ENCODE measurements at places on chromosomes 4 and X. TPM values are rescaled to one million over a fixed set of nuclear protein-coding genes. Genes with fewer than 3 reads are reported as not detected.

Gene C4orf51
- polyA plus RNA-seq = not detected

Gene IBSP
- not detected for polyA plus RNA-seq

DNA sequence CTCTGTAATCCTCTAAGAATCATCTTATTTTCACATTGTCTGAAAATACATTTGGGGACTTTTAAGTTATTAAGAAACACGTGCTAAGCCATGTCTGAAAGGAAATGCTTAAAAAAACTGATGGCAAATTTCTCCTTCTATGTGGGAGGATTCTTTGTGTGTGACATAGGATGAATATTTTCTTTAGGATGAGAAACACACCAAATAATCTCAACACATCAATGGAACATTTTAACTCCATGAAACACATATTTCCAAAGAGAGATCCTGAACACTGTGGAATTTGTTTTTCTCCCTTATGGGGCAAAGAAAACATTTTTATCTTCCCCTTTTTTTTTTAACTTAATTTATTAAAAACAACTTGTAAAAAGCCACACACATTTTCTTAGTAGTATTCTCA, 153.8 kb upstream of the ANKRD50 start:
- DNase-seq = no peak

- no peak for DNase-seq
Observed at GRCh38 chrX:147957291-147957690, 23.8 kb upstream of the FMR1NB start.

DNA sequence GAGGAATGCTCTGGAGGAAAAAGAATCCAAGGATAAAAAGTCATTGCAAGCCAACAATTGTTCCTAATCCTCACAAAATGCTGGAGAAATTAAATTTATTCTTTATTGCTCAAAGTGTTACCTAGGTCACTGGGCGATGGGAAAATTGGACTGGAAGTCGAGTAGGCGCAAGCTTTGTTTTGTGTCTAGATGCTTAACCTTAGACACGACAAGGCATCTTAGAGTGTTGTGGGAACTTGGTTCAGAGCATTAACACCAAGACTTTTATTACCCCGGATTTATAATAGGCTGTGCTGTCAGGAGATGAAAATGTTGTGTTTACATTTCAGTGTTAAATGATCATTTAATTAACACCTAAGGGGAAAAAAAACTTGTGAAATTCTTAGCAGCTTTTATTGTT, 25.1 kb downstream of the SLIT2 start:
- DNase-seq = no peak

DNA sequence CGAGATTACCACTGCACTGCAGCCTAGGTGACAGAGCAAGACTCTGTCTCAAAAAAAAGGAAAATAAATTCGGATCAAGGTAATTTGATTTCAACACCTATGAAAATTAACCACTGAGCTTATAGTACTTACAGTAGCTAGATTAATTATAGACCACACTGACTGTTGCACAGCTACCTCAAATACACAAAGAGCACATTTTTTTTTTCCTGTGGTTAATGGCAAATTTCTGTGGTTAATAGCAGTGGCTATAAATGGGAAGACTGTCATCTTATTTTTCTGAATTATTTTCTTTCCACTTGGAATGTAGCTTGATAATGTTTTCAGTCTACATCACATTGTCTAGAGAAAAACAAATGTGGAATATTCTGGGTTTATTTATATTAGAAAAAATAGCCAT, 1661.6 kb upstream of the PCDH7 start:
- DNase-seq = no peak
